ENCODE measurements at places on chromosomes 3 and 15.

GRCh38 chr3:162441716-162442115 lies 945.1 kb downstream of the OTOL1 start:
- DNase-seq, result no peak

DNA sequence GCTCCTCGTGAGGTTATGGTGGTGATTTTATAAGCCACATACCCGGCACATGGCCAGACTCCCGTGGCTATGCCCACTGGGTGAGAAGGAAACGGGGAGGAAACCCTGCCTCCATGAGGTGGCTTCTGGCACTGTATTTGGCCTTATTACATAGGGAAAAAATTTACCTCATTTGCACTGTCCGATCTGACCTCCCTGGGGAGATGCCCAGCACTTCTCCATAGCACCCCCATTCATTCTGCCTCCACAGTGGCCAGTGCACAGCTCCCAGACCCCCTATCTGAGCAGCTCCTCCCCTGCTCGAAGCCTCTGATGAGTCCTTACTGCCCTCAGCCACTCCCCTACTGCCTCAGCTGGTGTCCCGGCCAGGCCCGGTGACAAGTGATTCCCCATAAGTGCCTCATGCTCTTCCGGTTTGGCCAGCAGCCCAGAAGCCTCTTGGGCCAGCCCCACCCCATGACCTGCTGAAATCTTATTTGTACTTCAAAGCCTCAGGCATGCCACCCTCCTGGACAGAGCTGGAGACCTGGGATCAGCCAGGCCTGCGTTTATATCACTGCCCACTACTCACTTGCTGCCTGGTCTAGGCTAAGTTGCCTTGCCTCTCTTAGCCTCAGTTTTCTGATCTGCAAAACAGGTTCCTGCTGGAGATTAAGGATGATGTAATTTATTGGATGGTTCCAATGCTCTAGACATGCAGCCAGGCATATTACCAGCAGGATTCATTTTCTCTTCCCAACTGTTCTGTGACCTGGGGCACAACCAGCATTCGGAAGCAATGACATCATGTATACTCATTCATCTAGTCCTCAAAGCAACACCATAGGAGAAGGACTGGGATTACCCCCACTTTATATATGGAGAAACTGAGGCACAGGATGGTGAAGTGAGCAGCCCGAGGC lies 30.6 kb upstream of the SLC6A6 start:
- no peak for DNase-seq

DNA sequence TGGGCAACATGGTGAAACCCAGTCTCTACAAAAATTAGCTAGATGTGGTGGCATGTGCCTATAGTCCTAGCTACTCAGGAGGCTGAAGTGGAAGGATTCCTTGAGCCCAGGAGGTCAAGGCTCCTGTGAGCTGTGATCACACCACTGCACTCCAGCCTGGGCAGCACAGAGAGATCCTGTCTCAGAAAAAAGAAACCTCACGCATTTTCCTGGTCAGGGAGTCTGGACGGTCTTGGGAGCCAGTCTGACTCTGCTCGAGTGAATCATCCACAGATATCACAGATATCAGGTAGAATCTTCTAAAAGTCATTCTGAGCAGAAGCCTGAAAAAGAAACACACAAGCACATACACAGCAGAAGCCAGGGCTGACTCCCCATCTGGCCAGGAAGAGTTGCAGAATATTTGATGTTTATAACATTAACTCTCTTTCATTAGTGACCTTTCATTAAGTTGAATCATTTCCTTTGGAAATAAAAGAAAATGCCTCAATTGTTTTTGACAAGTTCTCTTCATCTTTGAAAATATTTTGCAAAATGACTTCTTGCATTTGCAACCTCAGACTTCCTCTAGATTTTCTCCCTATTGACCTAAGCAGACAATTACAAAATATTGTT lies 56.5 kb upstream of the ABHD17C start:
- no peak for DNase-seq

GRCh38 chr3:126618760-126619159 lies 36.2 kb downstream of the TXNRD3 start:
- DNase-seq, result no peak

- no peak for DNase-seq
Measured at GRCh38 chr3:179035232-179035631, 36.4 kb downstream of the ZMAT3 start.

DNA sequence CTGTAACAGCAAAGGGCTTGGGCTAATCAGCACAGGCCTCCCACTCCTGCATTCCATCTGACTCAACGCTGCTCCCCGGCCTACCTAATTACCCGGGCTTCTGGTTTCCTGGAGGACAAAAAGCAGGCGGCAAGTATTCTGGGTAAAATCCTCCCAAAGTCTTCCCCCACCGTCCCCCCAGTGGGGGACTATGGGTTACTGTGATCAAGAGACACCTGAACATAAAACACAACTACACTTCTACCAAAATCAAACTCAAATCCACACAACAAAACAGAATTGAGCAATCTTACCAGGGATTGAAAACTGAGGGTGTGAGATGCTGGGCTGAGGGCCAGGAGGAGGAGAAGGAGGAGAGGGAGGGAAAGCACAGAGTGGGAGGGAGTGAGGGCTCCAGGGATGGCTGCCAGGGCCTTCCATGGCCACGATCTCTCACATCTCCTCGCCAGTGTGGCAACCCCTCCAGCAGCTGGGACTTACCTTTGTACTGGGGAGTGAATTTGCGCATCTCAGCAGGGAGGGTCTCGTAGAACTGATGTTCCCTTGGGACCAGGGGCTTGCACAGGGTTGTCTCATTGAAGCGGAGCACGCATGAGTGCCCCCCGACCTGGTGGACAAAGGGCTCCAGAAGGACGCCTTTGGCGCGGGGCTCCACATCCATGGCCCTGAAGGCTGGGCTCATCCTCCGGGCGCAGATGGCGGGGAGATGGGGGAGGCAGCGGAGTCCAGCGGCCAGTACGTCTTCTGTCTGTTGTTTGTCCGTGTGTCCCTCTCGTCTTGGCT lies 9.1 kb upstream of the NCKIPSD start:
- DNase-seq, result no peak

DNA sequence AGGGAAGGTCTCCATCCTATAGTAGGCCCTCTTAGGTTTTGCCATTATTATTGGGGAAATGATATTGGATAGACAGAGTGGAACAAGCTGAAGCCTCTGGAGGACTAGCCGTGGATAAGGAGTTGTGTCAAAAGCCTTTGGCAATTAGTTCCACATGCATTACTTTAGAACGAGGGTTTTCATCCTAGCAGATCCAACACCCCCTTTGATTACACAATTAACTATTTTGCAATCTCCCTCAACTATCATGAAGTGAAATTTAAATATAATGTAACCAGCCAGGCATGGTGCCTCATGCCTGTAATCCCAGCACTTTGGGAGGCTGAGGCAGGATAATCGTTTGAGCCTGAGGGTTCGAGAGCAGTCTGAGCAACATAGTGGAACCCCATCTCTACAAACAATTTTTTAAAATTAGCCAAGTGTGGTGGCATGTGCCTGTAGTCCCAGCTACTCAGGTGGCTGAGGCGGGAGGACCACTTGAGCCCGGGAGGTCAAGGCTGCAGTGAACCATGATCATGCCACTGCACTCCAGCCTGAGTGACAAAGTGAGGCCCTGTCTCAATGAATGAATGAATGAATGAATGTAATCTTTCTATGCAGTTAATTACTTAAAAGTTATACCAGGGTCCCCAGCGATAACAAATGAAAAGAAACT lies 56.8 kb downstream of the PXYLP1 start:
- DNase-seq, result no peak

- no peak for DNase-seq
Measured at GRCh38 chr15:63037976-63038720, 4.4 kb upstream of the TPM1 start.

DNA sequence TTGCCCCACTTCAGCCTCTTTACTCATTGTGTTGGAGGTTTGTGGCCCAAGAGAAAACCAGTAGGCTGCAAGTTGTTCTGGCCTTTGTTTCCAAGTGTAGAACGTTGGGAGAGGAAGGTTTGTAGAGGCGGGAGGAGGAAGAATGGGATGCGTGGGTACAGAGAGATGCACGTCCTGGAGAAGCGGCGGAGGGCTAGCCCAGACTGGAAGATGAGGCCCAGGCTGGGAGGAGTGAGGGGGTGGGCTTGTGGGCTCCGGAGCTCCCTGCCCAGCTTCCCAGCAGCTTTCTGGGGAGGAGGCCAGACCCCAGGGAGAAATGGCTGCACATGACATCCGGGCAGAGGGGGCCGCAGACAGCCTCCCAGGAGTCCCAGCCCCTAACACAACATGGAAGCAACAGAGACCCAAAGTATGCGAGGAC lies 5.3 kb downstream of the PLA2G4F start:
- no peak for DNase-seq

- no peak for DNase-seq
Measured at GRCh38 chr15:29018120-29018805, 132.5 kb downstream of the APBA2 start.

- peak; percentile 9 for DNase-seq
Measured at GRCh38 chr3:23264413-23264812, 61.3 kb downstream of the UBE2E2 start.

- DNase-seq, result no peak
Measured at GRCh38 chr3:42637001-42637400, 16.5 kb upstream of the ZBTB47 start.

DNA sequence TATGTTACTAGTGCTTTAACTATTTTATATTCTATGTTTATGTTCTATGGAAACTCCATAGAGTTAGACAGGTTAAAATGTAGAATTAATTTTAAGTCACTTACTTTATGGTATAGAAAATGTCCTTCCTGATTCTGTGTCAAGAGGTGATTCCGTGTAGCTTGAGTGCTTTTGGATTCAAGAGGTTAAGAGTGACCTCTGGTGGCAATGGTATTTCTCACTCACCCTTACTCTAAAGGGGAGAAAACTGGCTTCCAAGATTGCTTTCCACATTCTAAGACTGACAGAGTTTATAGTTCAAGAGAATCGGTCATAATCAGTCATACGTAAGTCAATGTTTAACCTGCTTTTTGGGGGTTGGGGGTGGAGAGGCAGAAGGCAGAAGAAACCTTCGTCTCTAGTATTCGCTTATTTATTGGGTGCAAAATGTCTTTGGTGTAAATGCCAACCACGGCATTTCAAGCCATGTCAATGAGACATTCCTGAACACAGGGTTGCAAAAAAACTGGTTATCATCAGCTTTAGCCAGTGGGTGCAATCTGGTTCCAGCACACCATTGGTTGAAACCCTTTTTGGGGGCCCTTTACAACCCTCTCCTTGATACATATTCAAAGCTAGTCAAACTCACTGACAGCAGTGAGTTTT lies 92.0 kb upstream of the VGLL3 start:
- peak; percentile 2 for DNase-seq

- DNase-seq, result no peak
Measured at GRCh38 chr15:70357453-70357852, 259.7 kb upstream of the TLE3 start.

GRCh38 chr3:8556473-8556869 lies 54.8 kb downstream of the LMCD1 start:
- DNase-seq, result no peak

DNA sequence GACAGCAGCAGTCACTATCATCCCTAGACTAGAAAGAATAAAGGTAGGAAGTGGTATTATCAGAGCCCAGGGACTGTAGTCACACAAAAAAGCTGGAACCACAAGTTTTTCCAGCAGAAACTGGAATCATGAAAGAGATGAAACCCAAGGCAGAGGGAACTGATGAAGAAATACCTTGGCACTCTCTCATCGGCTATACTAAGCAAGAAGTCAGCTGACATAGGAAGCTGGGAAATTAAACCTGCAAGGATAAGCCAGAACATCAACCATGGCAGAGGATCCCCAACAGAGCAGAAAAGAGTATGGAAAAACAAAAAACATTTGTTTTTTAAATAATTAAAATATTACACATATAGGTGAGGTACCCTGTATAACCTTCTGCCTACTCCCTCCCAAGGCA lies 86.5 kb downstream of the AQR start:
- DNase-seq, result no peak

DNA sequence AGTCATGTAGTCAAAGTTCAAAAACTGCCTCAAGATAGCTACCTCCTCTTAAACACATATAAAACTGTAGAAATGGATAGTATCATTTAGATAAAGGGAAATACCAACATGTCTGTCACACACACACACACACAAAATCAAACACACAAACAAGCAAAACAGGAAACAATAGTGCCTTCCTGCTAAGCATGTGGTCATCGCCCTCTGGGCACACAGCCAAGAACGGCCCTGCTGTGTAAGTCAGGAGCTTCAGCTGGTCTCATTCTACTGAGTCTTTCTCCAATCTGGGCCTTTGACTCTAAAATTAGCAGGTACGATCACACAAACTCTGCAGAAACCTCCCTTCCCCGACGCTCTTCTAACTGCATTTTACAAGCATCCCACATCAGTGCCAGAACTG lies 272.2 kb upstream of the CHRNA7 start:
- no peak for DNase-seq

- no peak for DNase-seq
Measured at GRCh38 chr3:28847736-28848135, 433.1 kb upstream of the RBMS3 start.

DNA sequence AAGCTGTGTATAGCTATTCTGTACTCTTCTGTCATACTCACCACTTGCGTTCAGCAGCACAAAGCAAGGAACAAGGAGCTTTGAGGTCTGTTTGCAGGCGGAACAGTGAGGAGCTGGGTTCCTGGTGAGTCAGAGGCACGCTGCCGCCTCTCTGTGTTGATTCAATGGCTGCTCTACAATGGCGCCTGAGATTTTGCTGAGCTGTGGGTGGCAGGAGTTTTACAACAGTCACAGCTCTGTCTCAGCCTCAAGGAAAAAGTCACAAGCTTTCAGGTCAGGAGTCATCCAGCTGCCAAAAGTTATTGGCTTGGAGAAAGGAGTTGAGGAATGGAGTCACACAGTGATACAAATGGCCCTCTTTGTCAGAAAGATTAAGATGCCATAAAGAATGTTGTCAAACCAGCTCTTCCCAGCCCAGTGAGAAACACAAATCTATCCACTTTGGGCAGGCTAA lies 98.1 kb downstream of the SSR3 start:
- no peak for DNase-seq

DNA sequence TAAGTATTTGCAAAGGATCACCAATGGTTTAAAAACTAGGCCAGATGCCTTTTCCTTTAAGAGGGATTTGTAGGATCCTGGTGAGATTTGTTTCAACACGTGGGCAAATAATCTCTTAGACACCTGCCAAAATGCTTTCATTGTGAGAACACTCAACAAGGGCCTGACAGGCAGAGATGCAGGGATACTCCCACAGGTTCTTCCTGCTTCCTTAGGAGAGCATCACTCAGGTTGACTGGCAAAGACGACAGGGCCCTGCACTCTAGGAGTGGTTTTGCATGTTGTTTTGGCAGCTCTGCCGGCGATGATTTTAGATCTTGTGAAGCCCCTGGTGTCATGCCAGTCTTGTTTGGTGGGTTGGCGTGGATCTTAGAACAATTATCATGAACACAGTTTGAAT lies 184.5 kb downstream of the NR1D2 start:
- no peak for DNase-seq

- DNase-seq, result no peak
Measured at GRCh38 chr3:158355623-158356588, 215.1 kb upstream of the MLF1 start.

DNA sequence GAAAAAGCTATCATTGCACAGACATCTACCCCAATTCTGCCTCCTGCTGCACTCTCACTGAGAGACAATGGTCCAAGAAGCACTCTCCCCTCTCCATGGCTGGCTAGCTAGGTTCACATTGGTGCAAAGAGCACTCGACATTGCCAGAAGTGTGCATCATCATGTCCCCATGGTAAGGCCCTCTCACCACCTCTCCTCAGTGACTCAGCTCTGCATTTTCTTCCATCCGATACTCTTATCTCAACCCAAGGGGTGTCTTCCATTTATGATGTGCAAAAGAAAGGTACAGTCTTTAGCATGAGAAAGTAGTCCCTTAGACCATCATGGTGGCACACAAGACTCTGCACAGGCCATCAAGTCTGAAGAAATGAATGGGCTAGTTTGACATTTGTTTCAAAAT lies 14.0 kb downstream of the RPSA start:
- DNase-seq, result no peak

Measured in keratinocyte (primary cell).